ENCODE measurements at places on chromosomes 4 and X.

GRCh38 chr4:121358473-121358872, 22.3 kb downstream of the QRFPR start:
- peak; percentile 21 for DNase-seq

GRCh38 chr4:158949099-158949498, 153.8 kb upstream of the RAPGEF2 start:
- no peak for DNase-seq

DNA sequence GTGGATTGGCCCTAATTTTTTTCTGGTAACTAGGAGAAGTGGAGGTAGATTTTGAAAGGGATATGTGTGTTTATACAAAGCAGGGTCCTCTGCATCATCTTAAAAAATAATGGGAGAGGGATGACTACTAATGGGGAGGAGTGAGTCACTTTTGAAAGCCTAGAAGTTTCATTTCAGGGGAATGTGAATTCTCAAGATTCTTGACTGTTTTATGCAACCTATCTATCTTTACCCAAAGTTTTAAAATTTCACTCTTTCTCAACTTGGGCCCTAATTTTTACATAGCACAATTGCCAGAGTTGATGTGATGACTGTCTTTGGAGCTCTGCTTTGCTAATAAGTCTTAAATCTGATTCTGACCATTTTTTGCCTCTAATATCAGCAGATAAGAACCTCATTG, 445.2 kb downstream of the GRXCR1 start:
- DNase-seq: no peak

DNA sequence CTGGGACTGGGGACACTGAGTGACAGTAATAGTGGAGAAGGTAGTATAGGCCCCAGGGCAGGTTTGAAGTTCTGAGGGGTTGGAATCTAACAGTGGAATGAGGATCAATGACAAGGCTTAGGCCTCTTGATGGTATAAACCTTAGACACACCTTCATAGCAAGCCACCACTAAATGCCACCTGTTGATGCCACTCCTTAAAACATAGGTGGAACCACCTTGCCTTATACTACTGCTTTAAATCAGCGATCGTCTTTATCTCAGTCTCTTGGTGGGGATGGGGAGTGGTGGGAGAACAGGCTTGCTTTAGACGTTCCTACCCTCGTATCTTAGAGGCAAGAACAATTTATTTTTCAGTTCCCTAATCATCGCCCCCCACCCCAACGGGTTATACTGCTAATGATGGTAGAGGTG, 1.2 kb downstream of the RAB33B start:
- DNase-seq: no peak

DNA sequence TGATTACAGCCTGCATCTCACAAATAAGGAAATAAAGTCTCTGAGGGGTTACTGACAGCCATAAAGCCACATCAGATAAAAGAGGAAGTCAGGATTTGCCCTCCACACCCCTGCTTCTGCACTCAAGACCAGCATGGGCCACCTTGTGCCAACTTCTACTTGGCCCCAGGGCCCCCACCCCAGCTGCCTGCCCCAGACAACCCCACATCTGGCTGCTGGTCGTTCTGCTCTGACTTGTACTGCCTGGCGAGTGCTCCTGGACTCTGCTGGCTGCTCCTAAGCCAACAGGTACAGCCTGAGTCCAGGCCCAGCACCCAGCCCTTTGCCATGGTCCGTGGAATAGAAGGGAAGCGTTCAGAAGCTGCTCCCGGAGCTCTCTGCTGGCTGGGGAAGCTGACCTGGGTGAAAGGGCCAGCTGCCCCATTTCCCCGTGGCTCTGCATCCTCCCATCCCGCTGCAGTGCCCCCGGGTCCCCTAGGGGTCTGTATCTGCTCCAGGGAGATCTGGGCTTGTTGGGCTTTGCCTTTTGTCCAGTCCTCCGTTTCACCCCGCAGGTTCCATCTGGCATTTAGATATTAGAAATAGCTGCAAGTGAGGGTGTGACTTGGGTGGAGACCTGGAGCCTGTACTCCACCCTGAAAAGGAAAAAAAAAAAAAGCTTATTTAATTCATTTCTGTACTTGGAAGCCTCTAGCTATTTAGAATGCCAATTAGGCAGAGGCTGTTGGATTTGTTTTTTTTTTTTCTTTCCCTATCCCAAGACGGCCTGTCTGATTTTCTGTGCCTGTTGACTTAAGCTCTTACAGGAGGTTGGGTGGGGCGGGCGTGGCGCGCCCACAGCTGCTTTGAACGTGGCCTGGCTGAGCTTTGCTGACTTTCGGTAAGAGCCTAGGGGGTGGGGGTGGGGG, 194.7 kb downstream of the PTTG2 start:
- DNase-seq: no peak

DNA sequence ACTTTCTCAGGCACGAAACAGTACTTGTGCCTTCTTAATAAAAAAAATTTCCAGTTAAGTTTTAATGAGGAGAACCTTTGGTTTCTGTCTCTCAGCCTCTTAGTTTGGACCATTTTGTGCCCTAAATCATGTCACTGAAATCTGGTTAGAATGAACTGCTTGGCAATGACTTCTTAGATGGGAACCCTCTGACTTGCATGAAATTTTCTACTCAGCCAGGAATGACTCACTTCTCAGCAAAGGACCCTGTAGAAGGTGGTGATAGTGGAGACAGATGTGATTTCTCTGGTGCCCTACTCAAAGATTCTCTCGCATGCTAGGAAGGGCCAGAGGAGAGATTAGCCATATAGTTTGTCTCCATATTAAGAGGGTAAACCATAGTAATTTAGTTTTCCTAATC, 50.5 kb downstream of the RASL11B start:
- DNase-seq: no peak

GRCh38 chrX:109696146-109696740, 36.8 kb downstream of the ACSL4 start:
- no peak for DNase-seq

GRCh38 chrX:10577853-10578252, 42.5 kb downstream of the MID1 start:
- no peak for DNase-seq

GRCh38 chr4:123125477-123125876, 203.1 kb upstream of the NUDT6 start:
- DNase-seq: no peak

- DNase-seq: peak; percentile 84
Observed at GRCh38 chr4:825971-826330, at the start of gene CPLX1. TSS of gene CPLX1 (minus strand) at chr4:826129. CDS start at chr4:824522, 1,607 bp downstream.

DNA sequence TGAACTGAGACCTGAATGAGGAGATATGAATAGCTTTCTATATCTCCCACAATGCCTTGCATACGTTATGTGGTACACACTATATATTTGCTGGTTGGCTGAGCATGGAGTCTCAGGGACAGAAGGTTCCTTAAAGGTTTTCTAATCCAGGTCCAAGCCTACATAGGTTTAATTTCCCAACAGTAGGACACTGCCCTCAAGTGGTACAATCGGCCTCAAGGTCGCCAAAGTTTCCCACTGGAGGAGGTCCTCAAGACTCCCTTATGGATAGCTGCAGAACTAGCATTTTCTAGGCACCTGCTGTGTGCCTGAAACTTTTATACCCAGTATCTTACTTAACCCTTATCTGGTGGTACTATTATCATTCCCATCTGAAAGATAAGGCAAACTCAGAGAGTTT, 21.0 kb upstream of the EFNB1 start:
- DNase-seq: peak; percentile 40

GRCh38 chr4:88144048-88144447, 14.4 kb downstream of the ABCG2 start:
- DNase-seq: no peak

GRCh38 chrX:76427560-76428242, at the start of gene MAGEE1:
TSS of gene MAGEE1 (plus strand) at chrX:76427710. CDS start at chrX:76427931, 221 bp downstream.
- peak; percentile 79 for DNase-seq

DNA sequence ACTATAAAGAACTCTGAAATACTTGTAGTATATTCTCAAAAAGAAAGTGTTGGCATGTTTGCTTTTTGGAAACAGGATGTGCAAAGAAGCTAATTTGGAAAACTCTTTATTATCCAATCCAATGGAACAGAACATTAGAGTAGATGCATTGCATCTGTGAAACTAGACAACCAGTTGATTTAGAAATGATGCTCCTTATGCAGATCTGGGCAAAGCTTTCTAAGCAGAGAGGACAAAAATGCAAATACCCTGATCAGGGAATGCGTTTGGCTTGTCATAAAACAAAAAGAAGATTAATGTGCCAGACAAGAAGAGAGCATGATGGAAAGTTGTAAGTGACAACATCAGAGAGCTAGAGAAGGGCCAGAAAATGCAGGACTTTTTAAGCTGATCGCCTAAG, 142.3 kb downstream of the RCHY1 start:
- no peak for DNase-seq

All from hepatocyte (in vitro differentiated cells).